ENCODE measurements at places on chromosomes 3 and 15.

- no peak for DNase-seq
Observed at GRCh38 chr15:68781766-68782588, 38.7 kb downstream of the ANP32A start.

DNA sequence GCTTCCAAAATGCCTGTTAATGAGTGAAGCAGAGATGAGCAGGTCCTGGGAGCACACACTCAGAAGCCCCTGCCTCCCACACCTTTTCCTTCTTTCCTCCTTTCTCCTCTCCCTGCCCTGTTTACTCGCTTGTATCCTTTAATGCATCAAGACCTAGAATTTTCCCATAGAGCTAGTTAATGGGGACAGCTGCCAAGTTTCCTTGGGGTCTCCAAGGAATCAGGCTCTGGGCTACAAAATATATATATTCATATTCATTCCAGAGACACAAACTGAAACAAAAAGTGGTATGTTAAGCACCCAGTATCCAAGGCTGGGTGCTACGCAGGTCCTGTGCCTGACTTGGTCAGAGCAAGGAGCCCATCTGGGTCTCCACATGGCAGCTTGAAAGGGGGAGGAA lies 235.6 kb downstream of the MYRIP start:
- DNase-seq = no peak

DNA sequence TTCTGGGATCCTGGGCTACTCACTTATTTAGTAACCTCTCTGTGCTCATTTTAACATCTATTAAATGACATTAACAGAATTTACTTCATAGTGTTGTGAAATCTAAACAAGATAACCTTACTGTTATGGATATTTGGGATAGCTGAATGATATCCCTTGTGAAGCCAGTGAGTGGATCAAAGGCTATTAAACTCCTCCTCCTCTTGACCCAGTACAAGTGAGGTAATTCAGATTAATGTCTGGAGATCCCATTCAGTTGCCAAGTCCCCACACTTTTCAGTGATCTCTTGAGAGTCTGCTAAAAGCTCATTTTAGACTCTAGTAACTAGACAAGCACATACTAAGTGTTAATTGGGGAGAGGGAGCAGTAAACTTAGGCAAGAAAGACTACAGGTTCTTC lies 2.5 kb upstream of the ANKRD28 start:
- DNase-seq = no peak

- DNase-seq = no peak
Observed at GRCh38 chr3:113128386-113129015, 82.9 kb upstream of the BOC start.

DNA sequence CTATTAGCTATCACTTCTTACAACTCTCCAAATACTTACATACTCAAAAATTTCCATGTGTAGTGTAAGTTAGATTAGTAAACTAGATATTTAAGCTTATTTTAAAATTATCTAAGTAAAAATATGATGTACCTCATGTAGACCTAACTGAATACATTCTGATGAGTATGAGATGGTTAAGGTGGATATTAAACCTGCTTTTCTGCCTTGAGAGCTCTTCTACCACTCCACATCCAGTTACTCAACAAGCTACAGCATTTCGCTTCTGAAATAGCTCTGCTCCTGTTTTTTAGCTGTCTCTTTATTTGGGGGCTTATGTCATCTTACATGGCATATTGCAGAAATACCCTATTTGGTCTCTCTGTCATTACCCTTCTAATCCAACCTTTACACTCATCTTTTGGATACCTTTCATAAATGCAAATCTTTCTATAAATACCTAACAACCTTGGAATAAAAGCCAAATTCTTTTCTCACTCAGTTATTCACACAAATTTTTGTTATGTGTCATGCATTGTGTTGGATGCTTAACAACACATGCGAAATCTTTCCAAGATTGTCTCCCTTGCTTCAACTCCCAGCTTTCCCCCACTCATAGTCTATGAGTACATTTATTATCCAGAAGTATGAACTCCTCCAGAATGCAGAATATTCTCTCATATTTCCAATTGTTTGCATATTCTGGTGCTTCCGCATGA lies 92.0 kb downstream of the ALCAM start:
- DNase-seq = no peak

DNA sequence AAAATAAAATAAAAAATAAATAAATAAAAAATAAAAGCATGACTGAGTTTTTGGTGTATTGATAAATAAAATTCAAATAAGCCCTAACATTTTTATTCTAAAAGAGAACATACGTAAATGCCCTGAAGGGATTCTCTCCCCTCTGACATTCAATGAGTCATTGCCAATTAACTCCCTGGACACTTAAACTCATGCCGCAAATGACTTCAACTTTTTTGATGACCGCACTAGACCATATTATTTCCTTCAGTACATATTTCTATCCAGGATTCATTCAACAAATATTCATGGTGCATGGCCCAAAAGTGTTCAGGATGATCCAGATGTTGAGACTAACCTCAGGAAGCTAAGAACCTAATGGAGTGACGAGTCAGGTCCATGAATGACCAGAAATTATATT lies 195.9 kb upstream of the LRRN1 start:
- no peak for DNase-seq

DNA sequence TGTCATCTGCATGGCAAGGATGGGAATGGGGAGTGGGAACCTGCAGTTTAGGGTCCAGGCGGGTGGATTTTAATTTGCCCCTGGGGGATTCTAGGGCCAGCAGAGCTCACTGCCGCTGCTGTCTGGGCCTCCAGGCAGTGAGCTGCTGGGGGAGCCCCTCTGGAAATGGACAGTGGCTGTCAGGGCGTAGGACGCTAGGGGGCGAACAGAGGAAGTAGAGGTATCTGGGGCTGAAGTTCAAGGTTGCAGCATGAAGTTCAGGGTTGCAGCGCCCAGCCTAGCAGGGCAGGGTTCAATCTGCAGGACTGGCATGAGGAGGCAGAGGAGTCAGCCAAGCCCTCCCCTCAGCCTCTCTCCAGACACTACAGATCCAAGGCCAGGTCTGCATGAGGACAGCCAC lies 49.5 kb downstream of the APBA2 start:
- no peak for DNase-seq

DNA sequence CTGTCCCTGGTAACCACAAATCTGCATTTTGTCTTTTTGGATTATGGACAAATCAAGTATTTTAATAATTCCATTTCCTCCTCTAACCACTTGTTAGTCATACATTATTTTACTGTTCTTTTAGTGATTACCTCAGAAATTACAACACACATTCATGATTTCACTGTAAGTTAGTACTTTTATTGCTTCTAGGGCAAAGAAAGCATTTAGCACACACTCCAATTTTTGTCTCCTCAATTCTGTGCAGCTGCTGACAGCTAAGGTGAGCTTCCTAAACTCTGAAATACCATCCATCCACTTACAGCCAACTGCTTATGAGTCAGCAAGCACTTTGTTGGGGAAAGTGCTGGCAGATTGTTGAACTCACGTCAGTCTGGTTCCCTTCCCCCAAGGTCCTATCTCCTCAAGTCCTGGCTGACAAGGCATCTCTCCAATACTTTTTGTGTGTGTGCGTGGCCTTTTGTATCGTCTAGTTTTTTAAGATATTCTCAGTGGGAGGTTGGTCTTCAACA lies 49.4 kb upstream of the TNFAIP8L3 start:
- no peak for DNase-seq

Data from activated CD8-positive, alpha-beta memory T cell treated with anti-CD3 and anti-CD28 coated beads for 48 hours (primary cell).